Activated CD8-positive, alpha-beta memory T cell treated with anti-CD3 and anti-CD28 coated beads, Interleukin-2, amount 50 U/mL, for 4 hours (primary cell): ENCODE measurements at places on chromosomes 2 and 18.

DNA sequence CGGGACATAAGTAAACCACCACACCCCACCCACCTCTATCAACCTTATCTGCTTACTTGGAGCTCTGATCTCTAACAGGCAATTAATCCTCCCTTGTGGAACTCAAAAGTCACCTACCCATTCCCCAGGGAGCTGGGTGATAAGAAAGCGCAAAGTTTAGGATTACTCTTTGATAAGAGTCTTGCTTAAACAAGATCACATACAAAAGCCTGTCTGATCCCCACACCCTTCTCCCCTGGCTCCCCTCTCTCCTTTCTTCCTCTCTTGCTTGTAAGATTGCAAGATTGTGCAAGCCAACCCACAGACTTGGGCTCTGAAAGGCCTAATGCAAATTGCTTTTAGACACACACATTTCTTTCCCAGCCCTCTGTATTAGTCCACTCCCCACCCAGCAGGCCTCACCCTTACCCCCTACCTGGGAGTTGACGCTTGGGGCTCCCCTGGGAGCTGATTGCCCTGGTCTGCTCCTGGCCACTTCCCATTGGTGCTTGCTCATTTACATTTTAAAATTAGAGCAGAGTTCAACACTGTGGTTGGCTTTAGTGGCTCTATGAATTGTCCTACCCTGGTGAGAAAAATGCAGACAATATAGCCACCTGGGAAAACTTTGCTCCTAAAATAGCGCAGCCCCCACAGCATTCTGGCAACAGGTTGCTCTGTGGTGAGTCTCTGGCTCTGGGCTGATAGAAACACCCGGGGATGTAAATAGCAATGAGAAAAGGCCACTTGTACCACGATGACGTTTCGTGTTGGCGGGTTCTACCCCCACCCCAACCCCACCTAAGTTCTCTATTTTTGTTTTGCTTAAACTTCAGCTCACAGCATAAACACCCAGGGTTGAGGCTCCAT, 92.8 kb upstream of the MSH2 start:
- no peak for DNase-seq

DNA sequence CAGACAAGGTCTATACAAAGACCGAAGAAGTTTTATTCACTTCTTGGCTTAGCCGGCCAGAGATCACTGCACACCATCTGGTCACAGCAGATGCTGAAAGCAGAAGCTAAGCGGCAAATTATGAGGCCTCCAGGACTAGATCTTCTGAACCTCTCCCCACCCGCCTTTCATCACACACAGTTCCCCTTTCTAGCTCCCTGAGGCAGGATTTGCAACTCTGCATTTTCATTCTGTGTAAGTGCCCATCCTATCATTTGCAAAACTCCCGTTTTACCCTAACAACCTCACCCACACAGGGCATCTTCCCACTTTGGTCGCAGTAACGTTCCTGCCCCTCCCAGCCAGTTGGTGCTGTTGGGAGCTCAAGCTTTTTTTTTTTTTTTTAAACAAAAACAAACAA, 3.1 kb upstream of the MOB1A start:
- no peak for DNase-seq

DNA sequence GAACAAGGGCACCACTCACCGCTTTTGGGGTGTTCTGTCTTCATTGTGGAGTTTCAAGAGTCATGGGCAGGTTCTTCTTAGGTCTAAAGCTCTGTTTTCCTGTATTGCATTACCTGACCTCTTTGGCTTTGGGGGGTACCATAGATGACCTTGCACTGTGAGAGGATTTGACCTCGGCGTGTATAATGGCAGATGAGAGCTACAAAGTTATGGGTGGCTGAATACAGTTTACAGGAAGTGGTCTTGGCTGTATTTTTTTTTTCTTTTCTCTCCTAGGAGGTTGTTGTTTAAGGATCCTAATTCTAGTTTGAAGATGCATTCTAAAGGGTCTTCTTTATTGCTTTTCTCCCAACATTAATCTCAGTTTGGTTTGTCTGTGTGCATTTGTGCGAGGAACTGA, 11.5 kb downstream of the GAL3ST2 start:
- no peak for DNase-seq

DNA sequence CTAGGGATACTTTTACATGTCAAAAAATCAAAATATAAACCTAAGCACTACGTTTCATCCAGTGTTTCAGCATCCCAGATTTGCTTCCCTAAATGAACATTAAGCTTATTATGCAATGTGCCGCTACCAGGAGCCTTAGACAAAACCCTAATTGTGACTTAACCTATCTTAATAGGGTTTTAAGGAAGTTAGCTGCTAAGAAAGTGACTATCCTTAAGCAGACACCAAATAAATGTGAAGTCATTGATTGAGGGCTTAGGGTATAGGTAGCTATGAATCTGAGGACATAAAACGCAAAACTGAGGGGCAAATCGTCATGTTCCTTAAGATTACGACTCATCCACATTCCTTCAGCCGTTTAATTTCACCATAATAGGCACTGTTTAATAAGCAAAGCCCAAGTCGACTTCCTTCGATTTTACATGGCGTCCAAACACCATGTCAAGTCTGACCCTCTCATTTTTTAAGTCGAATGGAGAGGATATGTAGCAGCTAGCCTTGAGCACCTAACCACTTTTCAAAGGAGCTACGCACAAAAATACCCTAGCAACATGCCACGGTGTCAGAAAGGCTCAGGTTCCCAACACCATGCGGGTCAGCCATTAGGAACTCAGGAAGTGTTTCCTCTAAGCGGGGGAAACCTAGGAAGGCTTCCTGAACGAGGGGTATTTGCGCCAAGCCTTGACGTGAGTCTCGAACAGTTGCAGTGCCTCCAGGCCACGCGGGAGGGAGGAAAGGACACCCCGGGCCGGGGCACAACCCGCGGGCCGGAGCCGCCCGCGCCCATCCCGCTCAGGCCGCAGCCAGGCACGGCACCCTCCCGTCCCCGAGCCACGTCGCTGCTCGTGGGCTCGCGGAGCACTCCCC, 1.0 kb downstream of the HDLBP start:
- DNase-seq = no peak
